ENCODE measurements at places on chromosomes 7 and 10. TPM values are rescaled to one million over a fixed set of nuclear protein-coding genes. Genes with fewer than 3 reads are reported as not detected.

- no peak for DNase-seq
Measured at GRCh38 chr10:61215246-61215645, 237.9 kb downstream of the TMEM26 start.

DNA sequence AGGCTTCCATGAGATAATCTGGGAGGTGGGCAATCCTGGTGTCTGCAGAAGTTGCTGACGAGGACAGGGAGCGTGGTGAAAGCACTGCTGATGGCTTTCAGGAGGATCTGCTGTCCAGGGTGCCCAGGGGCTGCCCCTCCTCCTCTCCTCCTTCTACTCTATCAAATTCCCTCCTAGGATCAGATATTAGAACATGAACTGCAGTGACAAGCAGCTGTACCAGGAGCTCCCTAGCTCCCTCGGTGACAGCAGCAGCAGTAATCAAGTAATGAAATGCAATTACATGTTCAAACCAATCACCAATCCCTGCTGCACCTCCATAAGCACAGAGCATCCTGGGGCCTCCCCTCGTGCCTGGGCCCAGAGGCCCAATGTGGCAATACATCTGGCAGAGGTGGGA, 46.9 kb downstream of the GRID1 start:
- DNase-seq: no peak

DNA sequence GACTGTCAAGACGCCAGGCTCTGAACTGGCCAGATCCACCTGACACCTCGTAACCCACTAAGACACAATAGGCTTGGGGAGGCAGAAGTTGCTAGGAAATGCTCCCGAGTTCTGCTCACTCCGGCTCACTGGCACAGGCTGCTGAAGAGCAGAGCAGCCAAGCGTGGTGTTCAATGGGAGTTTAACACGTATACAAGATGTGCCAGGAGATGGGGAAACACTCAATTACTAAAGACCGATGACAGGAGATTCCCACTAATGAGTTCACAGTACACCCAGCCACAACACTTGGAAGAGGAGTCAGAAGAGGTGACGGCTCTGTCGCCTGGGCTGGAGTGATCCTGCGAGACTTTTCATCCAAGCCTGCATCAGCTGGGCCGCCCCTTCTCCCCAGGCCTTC, 303.4 kb downstream of the GFRA1 start:
- DNase-seq: peak; percentile 12

- DNase-seq: no peak
Measured at GRCh38 chr7:105940109-105940508, 23.0 kb upstream of the CDHR3 start.

DNA sequence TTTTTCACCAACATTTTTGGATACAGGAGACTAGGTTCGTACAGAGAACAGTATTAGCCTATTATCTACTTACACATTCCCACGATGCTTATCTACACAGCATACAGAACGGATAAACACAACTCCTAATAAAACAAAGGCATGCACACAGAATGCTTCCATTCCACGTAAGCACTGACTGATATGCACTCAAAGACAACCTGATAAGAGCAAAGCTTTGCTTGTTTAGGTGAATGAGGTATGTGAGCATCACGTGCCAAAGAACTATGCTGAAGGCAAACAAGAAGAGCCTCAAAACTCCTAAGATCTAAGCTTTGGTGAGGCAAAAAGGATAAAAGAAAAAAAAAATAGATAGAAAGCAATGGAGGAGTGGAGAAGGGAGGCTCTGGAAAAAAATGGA, 413.5 kb upstream of the LRRN3 start:
- no peak for DNase-seq

- DNase-seq: no peak
Measured at GRCh38 chr10:130857631-130858295, 453.8 kb downstream of the TCERG1L start.

- no peak for DNase-seq
Measured at GRCh38 chr10:43119416-43120115, 18.7 kb upstream of the CSGALNACT2 start.

Gene HOXA4
- polyA plus RNA-seq: 23.1 TPM

- DNase-seq: no peak
Measured at GRCh38 chr10:115956225-115957011, 316.6 kb downstream of the GFRA1 start.

Gene AKR1C8
- 0.13 TPM for polyA plus RNA-seq

GRCh38 chr10:108034829-108035228, 870.3 kb upstream of the SORCS1 start:
- DNase-seq: no peak

- no peak for DNase-seq
Measured at GRCh38 chr10:132101529-132101928, 35.8 kb downstream of the JAKMIP3 start.

DNA sequence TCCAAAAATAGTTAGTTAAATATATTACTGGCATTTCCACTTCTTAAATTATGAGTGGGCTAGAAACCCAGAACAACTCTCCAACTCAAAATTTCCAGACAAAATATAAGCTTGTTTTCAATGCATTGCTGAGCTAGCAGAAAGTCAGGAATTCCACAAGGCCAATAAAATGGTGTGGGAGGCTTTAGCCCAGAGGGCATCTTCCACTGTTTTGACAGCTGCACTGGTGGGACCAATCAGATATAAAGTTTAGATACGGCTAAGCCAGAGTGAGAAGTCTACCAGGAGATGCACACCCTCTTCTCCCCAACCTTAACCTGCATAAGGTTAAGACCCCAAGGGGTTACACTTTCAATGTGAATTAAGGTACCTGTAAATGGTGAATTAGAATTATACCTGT, 76.6 kb downstream of the AMPH start:
- no peak for DNase-seq

Gene NEBL
- polyA plus RNA-seq: 85.2 TPM

GRCh38 chr7:53658951-53659350, 623.5 kb downstream of the POM121L12 start:
- no peak for DNase-seq

Gene SHOC2
- polyA plus RNA-seq: 37.0 TPM

DNA sequence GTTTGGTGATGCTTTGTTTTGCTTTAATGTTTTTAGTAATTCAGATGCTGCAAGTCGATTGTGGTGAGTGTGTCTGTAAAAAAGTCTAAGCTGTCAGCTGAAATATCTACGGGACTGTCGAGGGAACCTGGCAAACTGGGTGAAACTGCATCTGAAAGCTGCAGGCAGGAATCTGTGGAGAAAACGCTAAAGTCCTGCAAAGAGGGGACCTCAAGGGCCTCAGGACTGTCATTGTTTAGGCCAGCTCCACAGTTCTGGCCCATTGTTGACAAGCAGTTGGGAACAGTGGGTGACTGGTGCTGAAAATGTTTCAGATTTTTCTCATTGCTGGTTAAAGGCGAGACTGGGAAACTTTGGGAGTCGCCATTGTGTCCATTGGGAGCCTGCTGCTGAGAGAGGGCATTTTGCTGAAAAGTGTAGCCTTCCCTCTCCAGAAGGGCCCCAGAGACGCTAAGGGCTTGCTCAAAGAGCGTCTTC, 1.8 kb downstream of the HOXA2 start:
- DNase-seq: peak; percentile 43

GRCh38 chr10:123428391-123428790, 237.8 kb upstream of the GPR26 start:
- DNase-seq: no peak

Gene NSUN5
- 17.0 TPM for polyA plus RNA-seq
